ENCODE measurements at places on chromosomes 1 and 21. TPM values are rescaled to one million over a fixed set of nuclear protein-coding genes. Genes with fewer than 3 reads are reported as not detected.

DNA sequence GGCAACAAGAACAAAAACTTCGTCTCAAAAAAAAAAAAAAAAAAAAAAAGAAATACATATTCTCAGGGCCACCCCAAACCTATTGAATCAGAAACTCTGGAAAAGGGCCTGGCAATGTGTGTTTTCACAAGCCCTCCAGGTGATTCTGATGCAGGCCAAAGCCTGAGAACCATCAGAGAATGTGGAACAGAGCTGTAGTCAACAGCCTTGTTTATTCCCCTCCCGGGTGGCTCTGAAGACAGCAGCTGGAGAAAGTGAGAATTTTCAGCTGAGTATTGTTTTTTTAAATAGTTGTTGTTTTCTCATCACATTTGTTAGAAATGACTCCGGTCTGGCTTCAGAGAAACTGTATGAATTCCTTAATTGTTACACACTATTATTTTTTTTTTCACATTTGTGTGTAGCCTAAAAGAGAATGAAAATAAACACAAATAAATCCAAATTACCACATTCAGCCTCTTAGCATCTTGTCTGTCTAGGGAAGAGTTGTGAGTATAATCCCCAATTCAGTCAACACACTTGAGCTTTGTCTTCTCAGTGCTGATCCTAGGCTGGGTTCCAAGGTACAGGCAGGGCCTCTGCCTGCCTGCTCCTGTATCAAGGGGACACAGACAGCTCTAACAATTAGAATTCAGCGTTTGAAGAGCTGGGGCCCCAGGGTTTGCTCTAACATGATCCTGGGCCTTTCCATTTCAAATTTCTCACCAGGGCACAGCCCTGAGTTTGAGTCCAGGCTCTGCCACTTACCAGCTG, 6.6 kb upstream of the AZIN2 start:
- DNase-seq: no peak

DNA sequence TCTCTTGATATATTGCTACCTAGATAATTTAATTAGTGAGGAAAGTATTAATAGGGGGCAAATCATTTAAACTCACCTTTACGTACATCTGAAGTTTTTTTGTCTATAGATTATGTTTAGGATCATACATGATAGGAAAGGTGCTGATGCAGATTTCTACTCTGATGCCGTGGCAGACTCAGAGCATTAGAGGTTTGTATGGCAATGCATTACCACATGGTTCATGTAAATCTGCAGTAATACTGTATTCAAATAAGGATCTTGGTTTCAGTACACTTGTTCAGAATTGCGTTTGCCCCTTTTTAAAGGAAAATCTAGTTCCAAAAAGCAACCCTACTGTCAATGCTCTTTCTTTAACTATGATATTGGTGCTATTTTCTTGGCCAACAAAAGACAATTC, 288.3 kb downstream of the PTPRC start:
- no peak for DNase-seq

GRCh38 chr1:178528228-178528952, 15.5 kb downstream of the TEX35 start:
- no peak for DNase-seq

GRCh38 chr1:178051071-178051470, 42.8 kb upstream of the RASAL2 start:
- no peak for DNase-seq

GRCh38 chr1:225882694-225883615, 775 bp upstream of the TMEM63A start:
- DNase-seq: peak; percentile 60

C1orf94 gene
- not detected for total RNA-seq

RPS8 gene
- 3,772 TPM for total RNA-seq

DNA sequence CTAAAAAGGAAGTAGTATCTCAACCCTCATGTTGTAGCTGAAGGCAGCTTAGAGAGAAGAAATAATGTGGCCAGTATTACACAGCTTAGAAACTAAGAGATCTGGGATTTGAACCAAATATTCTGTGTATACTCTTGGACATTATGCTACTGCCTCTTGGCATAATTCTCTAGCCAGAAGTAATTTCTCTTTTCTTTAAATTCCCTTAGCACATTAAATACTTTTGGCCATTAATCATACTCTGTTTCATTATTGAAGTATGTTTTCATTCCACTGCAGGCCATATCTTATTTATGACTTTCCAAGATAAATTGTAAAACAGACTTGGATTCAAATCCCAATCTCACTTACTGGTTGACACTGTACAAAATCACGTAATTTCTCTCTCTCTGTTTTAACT, 181.3 kb upstream of the SPAG17 start:
- DNase-seq: no peak

- no peak for DNase-seq
These were observed 26.8 kb downstream of the LRRC53 start for GRCh38 chr1:74485622-74486021.

GRCh38 chr1:12098786-12099185, 35.7 kb downstream of the TNFRSF8 start:
- DNase-seq: no peak

- DNase-seq: peak; percentile 31
These were observed 218.7 kb upstream of the COA6 start for GRCh38 chr1:234154320-234155251.

OR2M7 gene
- not detected for total RNA-seq

CYYR1 gene
- total RNA-seq: not detected

VAV3 gene
- 2.3 TPM for total RNA-seq

GRCh38 chr21:45379171-45379900, 25.6 kb upstream of the COL18A1 start:
- no peak for DNase-seq

GRCh38 chr1:14522926-14523241, 75.6 kb upstream of the KAZN start:
- DNase-seq: peak; percentile 6

DNA sequence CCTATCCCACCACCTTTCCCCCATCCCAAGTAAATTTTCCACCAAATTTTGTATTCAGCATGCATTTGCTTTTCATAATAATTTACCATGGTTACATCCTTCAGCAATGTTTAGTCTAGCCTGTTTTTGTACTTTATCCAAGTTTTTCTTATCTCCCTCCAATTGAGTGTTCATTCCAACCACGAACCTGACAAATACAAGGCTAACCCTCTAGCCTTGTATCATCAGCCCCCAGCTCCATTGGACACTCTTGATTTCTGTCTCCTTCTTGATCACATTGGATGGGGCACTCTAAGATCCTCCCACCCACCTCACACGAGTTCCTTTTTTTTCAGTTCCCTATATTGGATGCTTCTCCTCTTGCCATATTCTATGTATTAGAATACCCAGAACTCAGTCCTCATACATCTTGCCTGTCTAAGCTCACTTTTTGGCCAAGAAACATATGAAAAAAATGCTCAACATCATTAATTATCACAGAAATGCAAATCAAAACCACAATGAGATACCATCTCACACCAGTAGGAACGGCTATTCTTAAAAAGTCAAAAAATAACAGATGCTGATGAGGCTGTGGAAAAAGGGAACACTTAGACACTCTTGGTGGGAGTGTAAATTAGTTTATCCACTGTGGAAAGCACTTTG, 40.5 kb upstream of the SLC35F3 start:
- DNase-seq: no peak

GBP6 gene
- total RNA-seq: not detected

- no peak for DNase-seq
These were observed 1770.6 kb downstream of the PLA2G4A start for GRCh38 chr1:188599313-188599712.

AGPAT3 gene
- total RNA-seq: 57.9 TPM

CD164L2 gene
- total RNA-seq: not detected

GRCh38 chr1:65759516-65759915, 33.2 kb upstream of the PDE4B start:
- DNase-seq: no peak

GRCh38 chr1:232675260-232675659, 45.3 kb upstream of the SIPA1L2 start:
- DNase-seq: no peak

DNA sequence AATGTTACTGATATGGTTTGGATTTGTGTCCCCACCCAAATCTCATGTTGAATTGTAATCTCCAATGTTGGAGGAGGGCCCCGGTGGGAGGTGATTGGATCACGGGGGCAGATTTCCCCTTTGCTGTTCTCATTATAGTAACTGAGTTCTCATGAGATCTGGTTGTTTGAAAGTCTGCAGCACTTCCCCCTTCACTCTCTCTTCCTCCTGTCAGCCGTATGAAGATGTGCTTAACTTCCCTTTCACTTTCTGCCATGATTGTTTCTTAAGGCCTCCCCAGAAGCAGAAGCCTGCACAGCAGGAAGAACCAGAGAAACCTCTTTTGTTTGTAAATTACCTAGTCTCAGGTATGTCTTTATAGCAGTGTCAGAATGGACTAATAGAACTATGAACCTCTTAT, 28.4 kb downstream of the TRIM33 start:
- DNase-seq: peak; percentile 48

DNA sequence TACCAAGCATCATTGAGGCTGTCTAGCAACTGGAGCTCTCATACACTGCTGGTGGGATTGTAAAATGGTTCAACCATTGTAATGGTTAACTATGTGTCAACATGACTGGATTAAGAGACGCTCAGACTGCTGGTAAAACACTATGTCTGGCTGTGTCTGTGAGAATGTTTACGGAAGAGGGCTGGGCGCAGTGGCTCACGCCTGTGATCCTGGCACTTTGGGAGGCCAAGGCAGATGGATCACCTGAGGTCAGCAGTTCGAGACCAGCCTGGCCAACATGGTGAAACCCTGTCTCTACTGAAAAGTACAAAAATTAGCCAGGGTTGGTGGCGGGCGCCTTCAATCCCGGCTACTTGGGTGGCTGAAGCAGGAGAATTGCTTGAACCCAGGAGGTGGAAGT, 4.8 kb upstream of the FCRLA start:
- DNase-seq: no peak

DDAH1 gene
- not detected for total RNA-seq

DNA sequence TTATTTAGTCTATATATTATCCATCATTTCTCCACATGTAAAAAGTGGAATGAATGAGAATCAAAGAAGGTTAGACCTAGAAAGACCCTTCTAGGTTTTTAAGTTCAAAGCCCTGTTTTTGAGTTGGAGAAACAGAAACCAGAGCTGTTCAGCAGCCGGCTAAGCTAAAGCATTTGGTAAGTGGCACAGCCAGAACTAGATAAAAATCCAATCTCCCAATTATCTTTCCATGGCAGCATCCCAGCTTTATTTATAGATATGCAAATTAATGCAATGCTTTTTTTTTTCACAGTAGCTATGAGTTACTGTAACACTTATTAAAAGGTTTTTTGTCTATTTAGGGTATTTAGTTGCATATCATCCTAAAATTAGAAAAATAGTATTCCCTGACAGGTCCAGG, 85.1 kb downstream of the NIBAN1 start:
- no peak for DNase-seq

CRP gene
- total RNA-seq: not detected

DNA sequence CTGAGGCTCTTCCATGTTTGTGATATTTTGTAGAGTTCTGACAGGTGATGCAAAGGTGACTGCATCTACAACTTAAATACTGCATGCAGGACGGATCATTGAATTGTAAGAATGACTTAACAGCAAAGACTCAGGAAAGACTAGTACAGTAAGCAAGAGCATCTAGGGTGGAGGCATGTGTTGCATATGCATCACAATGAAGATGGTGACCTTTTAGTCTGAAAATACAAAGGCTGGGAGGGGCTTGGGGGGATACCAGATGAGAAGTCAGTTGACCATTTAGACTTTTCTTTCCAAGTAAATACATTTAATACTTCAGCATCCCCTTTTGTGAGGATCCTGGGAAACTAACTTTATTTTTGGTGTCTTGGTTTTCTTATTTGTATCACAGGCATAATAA, 145.5 kb downstream of the NUF2 start:
- no peak for DNase-seq

BRDT gene
- total RNA-seq: not detected

RPE65 gene
- total RNA-seq: not detected

- DNase-seq: no peak
These were observed 9.7 kb upstream of the LRRC53 start for GRCh38 chr1:74522148-74522547.

DNAJC28 gene
- total RNA-seq: 0.17 TPM

DNA sequence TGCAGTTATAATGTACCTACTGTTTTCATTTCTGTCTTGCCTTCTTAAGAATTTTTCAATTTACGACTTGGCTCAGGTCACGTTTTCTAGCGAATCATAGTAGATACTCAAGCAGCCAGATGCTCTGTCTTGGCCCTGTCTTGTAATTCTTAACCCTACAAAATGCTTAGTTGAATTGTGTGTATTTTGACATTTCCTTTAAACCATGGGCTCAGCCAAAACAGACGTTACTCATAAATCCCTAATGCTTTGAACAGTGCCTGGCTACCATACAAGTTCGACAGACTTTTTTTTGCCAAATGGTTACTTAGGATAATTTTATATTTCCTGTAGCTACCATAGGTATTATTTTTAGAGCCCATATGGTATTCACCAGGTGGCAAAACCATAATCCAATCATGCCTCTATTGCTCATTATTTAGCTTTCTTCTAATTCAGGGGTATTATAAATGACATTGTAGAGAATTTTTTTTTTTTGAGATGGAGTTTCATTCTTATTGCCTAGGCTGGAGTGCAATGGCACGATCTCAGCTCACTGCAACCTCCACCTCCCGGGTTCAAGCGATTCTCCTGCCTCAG, 54.3 kb downstream of the KCNK1 start:
- no peak for DNase-seq

DNA sequence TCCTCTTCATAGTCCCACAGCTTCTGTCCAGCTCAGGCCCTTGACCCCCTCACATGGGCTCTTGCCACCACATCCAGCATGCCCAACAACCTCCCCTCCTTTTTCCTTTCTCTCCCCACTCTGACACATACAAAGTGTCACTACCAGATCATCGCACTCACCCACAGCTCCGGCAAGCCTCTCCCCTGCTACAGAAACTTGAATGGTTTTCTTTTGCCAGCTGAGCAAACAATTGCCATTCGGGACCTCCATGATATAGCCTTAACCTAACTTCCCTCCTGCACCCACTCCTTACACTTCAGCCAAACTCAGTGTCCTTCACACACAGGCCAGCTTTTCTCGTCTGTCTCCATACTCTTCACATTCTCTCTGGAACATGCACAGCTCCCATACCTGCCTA, 43.3 kb downstream of the MAB21L3 start:
- no peak for DNase-seq

- DNase-seq: no peak
These were observed 11.2 kb downstream of the RPL5 start for GRCh38 chr1:92843046-92843423.

GRCh38 chr1:117599286-117600221, 6.3 kb upstream of the TENT5C start:
- no peak for DNase-seq

DNA sequence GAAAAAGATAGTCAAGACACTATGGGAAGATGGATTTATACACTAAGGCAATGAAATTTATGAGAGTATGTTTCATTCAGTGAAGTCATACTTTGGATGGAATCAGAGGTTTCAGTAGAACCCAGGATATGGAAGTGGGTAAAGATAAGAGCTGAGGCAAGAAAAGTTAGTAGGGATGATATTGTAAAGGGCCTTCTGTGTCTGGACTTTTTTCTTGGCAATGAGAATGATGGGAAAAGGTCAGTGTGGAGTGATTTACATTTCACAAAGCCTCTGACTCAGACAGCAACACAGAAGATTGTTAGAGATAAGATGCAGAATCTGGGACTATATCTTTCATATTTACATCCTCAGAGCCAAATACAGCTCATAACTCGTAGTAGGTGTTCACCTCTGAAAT, 32.1 kb downstream of the SH3BGR start:
- no peak for DNase-seq

NUCKS1 gene
- total RNA-seq: 215 TPM
